ENCODE measurements at places on chromosomes 1 and 21.

- no peak for DNase-seq
These were observed 207.5 kb downstream of the SETD4 start for GRCh38 chr21:35852820-35853219.

DNA sequence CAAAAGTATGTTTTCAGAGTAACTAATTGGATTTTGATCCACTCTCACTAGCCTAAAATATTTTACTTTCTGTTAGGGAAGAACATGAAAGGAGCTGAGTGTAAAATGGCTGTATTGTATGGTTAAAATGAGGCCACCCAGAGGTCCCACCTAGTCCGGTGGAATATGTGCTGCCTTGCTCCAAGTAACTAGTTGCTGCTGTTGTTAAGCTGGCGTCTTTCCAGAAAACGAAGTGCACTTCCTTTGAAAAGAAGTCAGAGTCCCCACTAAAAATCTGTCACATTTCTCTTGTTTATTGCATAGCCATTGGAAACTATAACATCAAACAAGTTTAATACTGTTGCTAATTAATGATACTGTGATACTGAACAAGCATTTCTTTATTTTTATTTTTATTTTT is 3.2 kb downstream of the SLC25A33 start:
- DNase-seq: no peak

GRCh38 chr1:28122183-28122582 is 33.8 kb upstream of the EYA3 start:
- DNase-seq: no peak

DNA sequence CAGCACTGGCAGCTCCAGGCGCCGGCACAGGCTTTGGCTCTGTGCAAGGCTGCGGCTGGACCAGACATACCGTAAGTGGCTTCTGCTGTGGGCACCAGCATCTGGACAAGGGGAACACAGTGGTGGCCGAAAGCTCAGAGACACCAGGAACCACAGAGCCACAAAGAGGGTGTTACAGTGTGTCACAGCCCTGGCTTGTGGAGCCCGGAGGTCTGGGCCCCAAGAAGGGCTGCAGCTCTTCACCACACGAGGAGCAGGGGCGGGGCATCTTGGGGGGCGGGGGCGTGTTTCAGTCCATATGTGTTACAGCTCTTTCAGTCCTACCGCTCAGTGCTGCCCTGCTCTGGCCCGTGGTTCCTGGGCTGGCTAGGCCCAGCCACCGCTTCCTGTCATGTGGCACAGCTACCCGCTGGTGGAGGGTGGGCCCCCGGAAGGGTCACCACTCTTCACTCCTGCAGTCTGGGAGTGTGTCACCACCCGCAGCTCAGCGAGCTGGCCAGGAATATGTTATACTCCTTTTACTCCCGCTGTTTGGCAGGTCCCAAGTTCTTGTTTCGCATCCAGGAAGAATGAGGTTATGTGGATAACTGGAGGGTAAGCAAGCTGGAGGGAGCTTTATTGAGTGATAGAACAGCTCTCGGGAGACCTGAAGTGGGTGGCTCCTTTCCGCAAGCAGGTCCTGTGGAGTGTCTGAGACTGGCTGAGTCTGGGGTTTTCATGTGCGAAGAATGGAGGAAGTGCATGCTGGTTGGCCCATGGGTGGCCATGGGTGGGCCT is 3.3 kb upstream of the LSM10 start:
- DNase-seq: peak; percentile 59

DNA sequence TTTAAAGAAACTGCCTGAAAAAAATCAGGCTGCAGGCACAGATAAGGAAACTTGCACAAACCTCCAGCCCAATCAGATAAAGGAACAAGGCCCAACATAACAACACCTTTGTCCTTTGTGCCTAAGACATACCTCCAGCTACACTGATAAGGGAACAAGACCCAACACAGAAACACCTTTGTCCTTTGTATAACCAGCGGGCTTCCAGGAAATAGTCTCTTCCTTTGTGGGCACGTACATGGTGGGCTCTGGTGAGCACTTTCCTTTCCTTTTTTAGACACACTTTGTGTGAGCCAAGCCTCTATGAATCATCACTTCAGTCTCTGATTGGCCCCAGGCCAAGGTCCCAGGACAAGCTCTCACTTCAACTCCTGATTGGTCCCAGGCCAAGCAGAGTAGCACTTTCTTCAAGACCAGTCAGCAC is 23.6 kb downstream of the ZNF670 start:
- DNase-seq: no peak

DNA sequence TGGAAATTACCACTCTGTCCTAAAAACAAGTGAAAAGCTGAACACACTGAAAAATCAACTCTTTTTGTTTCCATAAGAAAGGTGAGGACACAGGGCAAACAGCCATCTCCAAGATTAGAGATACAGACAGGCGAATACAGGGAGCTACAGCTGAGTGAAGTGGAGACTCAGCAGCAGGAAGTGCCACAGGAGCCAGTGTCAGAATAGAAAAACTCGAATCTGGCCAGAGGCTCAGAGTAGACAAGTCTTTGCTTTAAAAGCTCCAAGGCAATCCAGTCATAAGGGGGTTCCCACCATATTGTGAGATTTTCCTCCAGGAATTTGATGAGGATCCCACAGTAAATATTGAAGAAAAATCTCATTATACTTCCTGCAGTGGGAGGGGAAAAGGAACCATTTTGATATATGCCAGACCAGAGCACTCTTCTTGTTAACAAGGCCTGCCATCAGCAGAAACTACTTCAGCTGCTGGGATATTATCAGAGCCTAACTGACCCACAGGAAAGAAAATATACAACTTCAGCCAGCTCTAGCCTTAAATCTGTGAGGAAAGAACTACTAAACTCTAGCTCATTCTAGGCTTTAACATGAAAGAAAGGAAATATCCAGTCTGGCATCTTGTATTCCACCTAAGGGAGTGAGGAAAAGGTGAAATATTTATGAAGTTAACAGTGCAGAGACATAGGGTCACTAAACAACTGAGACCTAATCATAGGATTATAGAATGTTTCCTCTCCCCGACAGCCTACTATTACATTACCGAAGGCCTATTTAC is 256.2 kb upstream of the OLFM3 start:
- no peak for DNase-seq
